ENCODE measurements at places on chromosomes 12 and 14. TPM values are rescaled to one million over a fixed set of nuclear protein-coding genes. Genes with fewer than 3 reads are reported as not detected.

DNA sequence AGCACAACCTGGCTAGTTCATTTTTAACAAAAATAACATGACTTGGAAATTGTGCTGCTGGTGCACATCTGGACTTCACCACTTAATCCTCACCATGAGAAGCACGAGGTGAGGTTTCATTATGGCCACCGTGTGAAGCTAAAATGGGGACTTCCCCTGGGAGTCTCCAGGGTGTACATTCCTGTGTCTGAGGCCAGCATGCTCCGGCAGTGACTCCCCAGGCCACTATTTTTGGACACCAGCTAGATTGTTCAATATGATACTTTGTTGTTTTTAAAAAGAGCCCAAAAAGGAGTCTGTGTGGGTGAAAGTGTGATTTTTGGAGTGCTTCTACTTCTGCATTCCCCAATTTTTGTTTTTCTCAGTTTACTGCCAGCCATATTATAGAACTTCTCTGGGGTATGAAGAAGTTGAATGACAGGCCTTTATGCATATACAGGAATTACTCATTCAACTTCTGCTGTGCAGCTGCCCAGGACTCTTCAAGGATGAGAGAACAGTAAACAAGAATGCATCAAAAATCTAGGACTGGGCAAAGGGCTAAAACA, 16.9 kb upstream of the AICDA start:
- no peak overlapping the region for H3K4me3 ChIP-seq
- H3K27ac ChIP-seq: no peak overlapping the region
- no peak for DNase-seq
- peaks cover 3% of the 10 kb centered on the region for H3K27me3 ChIP-seq
- H3K4me1 ChIP-seq: no peaks in the 10 kb centered on the region

- H3K4me3 ChIP-seq: no peak overlapping the region
- no peaks in the 10 kb centered on the region for H3K27me3 ChIP-seq
- no peak overlapping the region for H3K27ac ChIP-seq
- no peak for DNase-seq
- H3K4me1 ChIP-seq: no peaks in the 10 kb centered on the region
Observed at GRCh38 chr12:130846369-130846768, 7.3 kb upstream of the STX2 start.

DNA sequence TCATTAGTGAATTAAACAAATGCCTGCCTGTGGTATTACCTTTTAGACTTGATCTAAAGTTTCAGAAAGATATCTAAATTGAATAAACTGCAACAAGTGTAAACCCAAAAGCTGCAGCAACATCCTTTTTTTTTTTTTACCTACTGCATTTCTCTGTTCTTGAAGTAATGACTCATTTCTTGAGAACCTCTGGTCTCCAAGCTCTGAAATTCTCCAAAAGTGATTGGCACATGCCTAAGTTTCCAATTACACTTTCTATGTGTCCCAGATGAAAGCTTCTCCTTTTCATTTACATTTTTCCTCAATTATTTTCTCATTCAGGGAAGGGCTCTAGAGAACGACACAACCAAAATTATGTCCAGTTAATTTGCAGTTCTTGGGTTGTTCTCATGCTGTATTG, 435.2 kb upstream of the DCN start:
- H3K27ac ChIP-seq: no peak overlapping the region
- DNase-seq: no peak
- no peaks in the 10 kb centered on the region for H3K36me3 ChIP-seq
- no peaks in the 10 kb centered on the region for H3K27me3 ChIP-seq
- H3K4me1 ChIP-seq: no peaks in the 10 kb centered on the region
- H3K4me3 ChIP-seq: no peak overlapping the region

GRCh38 chr12:123134271-123134671, 16.6 kb downstream of the PITPNM2 start:
- H3K27ac ChIP-seq: no peak overlapping the region
- H3K4me3 ChIP-seq: no peak overlapping the region
- no peaks in the 10 kb centered on the region for H3K27me3 ChIP-seq
- H3K4me1 ChIP-seq: peaks cover 31% of the 10 kb centered on the region
- DNase-seq: no peak
- H3K36me3 ChIP-seq: no peaks in the 10 kb centered on the region

DNA sequence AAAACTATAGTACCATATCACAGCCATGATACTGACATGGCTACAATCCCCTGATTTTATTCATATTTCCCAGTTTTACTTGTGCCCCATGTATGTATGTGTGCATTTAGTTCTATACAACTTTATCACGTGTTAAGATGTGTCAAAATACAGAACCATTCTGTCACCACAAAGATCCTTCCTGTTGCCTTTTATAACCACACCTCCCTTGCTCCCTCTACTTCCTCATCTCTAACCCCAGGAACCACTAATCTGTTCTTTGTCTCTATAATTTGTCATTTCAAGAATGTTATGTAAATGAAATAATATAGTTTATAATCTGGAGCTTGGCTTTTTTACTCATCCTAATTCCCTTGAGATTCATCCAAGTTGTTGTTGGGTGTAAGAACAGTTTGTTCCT, 358.4 kb downstream of the DPF3 start:
- no peak for DNase-seq
- H3K4me3 ChIP-seq: no peak overlapping the region
- no peaks in the 10 kb centered on the region for H3K36me3 ChIP-seq
- no peak overlapping the region for H3K27ac ChIP-seq
- peaks cover 46% of the 10 kb centered on the region for H3K4me1 ChIP-seq

- DNase-seq: no peak
- no peaks in the 10 kb centered on the region for H3K36me3 ChIP-seq
- peak overlapping the region; percentile 92 for H3K27ac ChIP-seq
- H3K27me3 ChIP-seq: no peaks in the 10 kb centered on the region
Observed at GRCh38 chr12:53219292-53219955, 12.4 kb upstream of the ITGB7 start.

GRCh38 chr12:19891936-19892591, 452.8 kb downstream of the AEBP2 start:
- H3K4me3 ChIP-seq: no peak overlapping the region
- no peaks in the 10 kb centered on the region for H3K27me3 ChIP-seq
- no peak for DNase-seq

DNA sequence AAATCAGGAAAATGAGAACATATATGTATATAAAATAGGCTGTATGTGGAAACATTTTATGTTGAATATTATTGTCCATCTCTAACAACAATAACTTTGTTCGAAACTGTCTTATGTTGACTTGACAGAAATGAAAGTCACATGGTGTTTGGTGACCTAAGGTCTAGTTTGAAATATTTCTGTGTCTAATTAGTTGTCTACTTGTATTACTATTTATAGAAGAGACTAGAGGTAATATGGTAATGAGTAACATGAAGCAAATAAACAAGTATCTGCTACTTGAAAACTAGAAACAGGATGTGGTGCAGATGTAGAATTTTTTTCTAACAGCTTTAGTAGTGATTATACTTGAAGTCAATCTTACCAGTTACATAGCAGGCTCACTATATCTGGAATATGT, 3.9 kb downstream of the GPHN start:
- DNase-seq: no peak
- no peaks in the 10 kb centered on the region for H3K27me3 ChIP-seq
- H3K36me3 ChIP-seq: no peaks in the 10 kb centered on the region
- peaks cover 3% of the 10 kb centered on the region for H3K4me1 ChIP-seq

GRCh38 chr12:41684997-41685396, 459.7 kb downstream of the GXYLT1 start:
- H3K36me3 ChIP-seq: no peaks in the 10 kb centered on the region
- no peak for DNase-seq
- no peaks in the 10 kb centered on the region for H3K27me3 ChIP-seq
- H3K4me3 ChIP-seq: no peak overlapping the region
- H3K4me1 ChIP-seq: no peaks in the 10 kb centered on the region
- H3K27ac ChIP-seq: no peak overlapping the region

- H3K4me3 ChIP-seq: no peak overlapping the region
- no peaks in the 10 kb centered on the region for H3K4me1 ChIP-seq
- DNase-seq: no peak
- no peaks in the 10 kb centered on the region for H3K27me3 ChIP-seq
- no peak overlapping the region for H3K27ac ChIP-seq
Observed at GRCh38 chr12:39064708-39065107, 159.3 kb upstream of the CPNE8 start.

DNA sequence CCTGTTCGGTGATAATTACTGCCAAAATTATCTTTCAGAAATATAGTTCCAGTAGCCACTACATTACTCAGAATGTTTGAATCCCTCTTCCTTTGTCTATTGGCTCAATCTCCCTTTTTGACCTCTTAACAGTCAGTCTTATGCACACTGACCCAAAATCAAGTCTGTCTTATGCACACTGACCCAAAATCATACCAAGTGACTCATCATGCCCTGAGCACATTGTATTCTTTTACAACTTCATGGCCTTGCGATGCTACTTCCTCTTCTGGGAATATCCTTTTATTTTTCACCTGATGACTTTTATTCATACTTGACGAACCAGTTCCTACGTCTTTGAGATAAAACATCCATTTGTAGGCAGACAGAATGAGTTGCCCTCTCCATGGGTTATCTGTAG, 182.3 kb downstream of the NPAS3 start:
- DNase-seq: no peak
- H3K27ac ChIP-seq: no peak overlapping the region
- no peak overlapping the region for H3K4me3 ChIP-seq
- H3K36me3 ChIP-seq: no peaks in the 10 kb centered on the region
- no peaks in the 10 kb centered on the region for H3K27me3 ChIP-seq
- H3K4me1 ChIP-seq: no peaks in the 10 kb centered on the region

DNA sequence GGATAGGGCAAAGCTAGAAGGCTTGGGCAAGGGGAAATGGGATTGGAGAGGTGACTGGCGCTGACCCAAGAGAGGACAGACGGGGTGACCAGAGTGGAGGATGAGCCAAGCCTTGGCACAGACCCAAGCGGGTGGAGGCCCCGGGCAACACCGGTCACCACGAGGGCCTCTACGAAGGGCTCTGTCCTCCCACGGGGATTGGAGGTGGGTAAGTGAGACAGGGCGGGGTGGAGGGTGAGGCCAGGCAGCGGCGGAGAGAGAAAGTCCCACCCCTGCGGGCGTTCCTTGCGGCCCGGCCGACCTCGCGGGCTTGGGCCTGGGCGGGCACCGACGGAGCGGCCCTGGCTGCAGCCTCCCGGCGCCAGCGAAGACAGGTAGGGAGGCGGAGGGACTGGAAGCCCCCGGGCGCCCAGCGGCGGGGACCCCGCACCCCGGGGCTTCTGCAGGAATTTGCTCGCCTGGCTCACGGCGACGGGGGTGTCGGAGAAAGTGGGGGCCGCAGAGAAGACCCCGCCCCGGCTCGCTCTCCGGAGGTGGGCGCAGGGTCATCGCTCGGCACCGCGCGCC, at the start of gene PAPLN:
TSS of gene PAPLN (plus strand) at position 288 of the 567 bp plus-strand sequence. CDS start 2,273 bp downstream, outside the sequence.
- no peaks in the 10 kb centered on the region for H3K36me3 ChIP-seq
- no peak within 1 kb of the TSS for H3K27ac ChIP-seq
- peaks cover 16% of the 10 kb centered on the region for H3K4me1 ChIP-seq

DNA sequence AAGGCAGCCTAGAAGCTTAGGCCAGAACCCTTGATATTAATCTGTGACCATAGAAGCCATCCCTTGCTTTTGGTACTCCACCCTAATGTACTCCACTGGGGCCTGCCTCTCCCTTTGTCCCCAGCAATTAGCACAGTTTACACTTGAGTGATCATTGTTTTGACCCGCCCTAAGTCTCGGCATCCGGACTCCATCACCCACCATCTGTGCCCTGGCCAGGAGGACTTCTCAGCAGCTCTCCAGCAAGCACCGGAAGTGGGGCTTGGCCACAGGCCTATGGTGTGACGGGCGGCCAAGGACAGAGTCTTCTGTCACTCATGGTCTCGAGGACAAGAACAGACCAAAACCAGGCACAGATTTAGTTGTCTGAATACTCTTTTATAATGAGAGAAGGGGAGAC, 126.5 kb upstream of the NTF3 start:
- no peak for DNase-seq
- no peaks in the 10 kb centered on the region for H3K27me3 ChIP-seq
- H3K4me3 ChIP-seq: no peak overlapping the region
- H3K27ac ChIP-seq: no peak overlapping the region

DNA sequence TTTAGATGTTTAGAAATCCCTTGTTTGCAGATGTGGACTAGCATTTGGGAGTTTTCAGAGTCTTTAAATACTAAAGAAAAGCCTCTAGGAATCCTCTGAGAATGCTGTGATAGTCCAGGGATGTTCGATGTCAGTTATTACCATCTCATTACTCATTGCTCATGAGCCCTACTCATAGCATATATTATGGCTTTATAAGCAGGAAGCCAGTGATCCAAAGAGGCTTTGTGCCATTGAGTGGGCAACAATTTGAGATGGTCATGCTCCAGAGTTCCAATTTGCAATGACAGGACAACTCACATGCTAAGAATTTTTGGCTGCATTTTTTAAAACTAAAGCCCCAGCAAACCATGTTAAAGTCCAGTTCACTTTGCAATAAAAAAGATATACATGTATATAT, 163.0 kb downstream of the OTOGL start:
- no peak overlapping the region for H3K27ac ChIP-seq
- H3K36me3 ChIP-seq: no peaks in the 10 kb centered on the region
- no peaks in the 10 kb centered on the region for H3K4me1 ChIP-seq
- no peak for DNase-seq
- H3K27me3 ChIP-seq: no peaks in the 10 kb centered on the region

GRCh38 chr12:53428741-53429140, 5.1 kb downstream of the AMHR2 start:
- H3K36me3 ChIP-seq: no peaks in the 10 kb centered on the region
- H3K27me3 ChIP-seq: peaks cover 6% of the 10 kb centered on the region
- DNase-seq: no peak
- H3K4me1 ChIP-seq: no peaks in the 10 kb centered on the region
- H3K27ac ChIP-seq: no peak overlapping the region
- H3K4me3 ChIP-seq: no peak overlapping the region

The SLC39A5 gene
- 0.58 TPM for total RNA-seq

The MIP gene
- total RNA-seq: not detected

The SOAT2 gene
- total RNA-seq: 0.82 TPM

The SH2B3 gene
- 24.6 TPM for total RNA-seq

The KLRB1 gene
- 31.6 TPM for total RNA-seq

The TMEM63C gene
- total RNA-seq: 0.79 TPM

The TBX3 gene
- total RNA-seq: 0.44 TPM

The CLEC4C gene
- total RNA-seq: not detected

Measured in T-cell (primary cell).